ENCODE measurements at places on chromosomes 12 and 14.

DNA sequence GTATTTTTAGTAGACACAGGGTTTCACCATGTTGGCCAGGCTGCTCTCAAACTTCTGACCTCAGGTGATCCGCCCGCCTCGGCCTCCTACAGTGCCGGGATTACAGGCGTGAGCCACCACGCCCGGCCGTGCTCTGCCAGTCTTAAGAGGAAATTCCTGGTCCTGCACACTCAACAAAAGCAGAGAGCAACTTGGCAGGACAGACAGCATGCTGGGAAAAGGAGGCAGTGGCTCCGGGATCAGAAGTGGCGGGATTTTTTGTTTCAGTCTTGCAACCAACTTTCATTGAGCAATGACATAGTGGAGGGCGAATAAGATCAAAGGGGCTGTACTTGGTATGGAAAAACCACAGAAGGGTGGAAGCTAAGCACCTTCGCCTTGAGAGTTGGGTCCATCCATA, 2.1 kb downstream of the CKAP4 start:
- no peak for DNase-seq

DNA sequence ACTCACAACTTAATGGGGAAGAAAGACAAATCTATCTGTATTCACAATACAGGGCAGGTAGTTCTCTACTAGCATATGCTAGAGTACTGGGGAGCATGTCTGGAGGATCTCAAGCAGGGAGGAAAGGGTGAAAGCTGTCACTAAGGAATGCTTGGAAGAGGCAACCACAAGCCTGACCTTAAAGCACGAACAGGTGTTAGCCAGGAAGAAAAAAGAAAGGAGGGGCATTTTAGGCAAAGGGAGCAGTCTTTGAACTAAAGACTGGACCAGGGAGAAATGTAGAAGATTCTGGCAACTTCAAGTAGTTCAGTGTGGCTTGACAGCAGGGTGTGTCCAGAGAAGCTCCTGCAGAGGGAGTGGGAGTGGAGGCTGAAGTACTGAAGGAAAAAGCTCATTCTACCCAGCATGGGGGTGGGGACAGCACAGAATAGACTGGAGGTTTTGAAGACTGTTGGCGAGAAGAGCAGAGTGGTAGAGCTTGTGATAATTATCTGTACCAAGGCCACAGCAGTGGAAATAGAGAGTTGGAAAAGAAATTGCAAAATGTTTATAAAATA, 50.9 kb downstream of the AP5M1 start:
- DNase-seq: no peak

- DNase-seq: no peak
These were observed 81.3 kb downstream of the PPHLN1 start for GRCh38 chr12:42407306-42407705.

DNA sequence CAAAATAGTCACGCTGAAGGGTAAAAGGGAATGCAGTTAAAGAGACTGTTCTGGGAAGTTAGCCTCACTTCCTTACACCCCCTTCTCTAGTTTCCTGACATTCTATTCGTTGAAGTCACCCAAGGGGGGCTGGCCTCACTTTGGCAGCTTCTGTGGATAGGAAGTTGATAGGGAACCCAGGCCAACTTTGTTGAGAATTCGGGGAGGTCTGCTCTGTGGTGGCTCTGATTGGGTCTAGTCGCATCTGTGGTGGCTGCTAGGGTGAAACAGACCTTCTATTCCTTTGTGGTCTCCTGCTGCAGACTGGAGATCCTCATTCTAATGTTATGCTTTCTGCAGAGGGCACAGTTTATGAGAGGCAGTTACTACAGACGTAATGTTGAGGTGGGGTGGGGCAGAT, 28.8 kb upstream of the GZMB start:
- no peak for DNase-seq

- peak; percentile 79 for DNase-seq
These were observed 659.5 kb downstream of the TMEM121 start for GRCh38 chr14:106185837-106186233.

GRCh38 chr12:128513831-128514230, 246.9 kb downstream of the TMEM132C start:
- DNase-seq: no peak

DNA sequence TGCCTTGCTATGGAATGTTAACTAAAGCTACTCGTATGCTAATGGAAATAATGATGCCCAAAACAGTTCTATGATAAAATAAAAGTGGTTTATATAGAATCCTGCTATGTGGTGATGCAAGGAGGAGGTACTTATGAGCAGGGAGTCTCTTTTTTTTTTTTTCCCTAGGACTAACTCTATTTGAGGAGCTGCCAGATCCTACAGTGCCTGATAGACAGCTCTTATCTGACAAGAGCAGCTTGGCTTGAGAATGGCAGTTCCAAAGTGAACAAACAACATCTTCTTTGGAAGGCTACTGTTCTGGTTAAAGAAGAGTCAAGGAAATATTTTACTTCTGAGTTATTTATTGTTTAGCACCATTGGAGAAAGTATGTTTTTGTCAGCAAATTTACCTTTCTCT, 10.2 kb upstream of the ACSM4 start:
- DNase-seq: no peak

DNA sequence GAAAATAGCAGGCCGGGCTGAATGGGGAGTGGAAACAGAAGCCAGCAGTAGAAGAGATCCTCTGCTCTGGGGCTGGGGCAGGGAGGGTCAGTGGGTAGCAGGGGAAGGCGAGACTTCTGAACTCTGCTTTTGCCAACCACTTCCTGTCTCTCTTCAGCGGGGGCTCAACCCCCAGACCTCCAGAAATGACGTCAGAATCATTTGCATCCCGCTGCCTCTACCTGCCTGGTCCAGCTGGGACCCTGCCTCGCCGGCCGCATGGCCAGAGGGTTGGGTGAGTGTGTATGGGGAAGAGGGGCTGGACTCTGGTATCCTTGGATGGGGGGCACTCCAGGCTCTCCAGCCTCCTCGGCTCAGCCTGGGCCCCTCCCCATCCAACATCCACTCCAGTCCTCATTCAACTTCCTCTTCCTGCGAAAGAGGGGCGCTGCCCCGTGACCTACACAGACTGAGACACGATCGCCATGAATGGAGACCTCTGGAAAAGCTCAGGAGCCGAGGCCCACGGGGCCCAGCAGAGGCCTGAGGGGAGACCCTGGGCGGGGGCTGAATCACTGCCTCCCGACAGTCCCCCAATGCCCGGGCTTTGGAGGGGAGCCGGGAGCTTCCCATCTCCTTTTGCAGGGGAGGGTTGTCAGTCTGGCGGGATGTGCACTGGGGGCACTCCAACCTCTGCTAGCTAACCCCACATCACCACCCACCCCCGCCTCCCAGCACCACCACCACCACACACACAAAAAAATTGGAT, 458 bp upstream of the HOXC4 start:
- no peak for DNase-seq

GRCh38 chr12:128079-128478, 61.5 kb downstream of the IQSEC3 start:
- no peak for DNase-seq

DNA sequence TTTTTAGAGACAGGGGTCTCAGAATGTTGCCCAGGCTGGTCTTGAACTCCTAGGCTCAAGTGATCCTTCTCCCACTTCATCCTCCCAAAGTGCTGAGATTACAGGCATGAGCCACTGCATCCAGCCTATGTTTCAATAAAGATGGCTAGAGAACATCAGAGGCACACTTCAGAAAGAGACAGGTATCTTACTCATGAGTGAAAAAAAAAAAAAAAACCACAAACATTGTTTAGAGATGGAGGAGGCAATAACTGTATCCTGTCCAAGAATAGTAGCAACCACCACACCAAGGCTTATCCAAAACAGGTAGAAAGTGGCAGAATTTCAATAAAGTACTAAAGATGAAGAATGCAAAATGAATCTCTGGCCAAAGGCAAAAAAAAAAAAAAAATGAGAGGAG, 30.3 kb downstream of the EEA1 start:
- DNase-seq: no peak

GRCh38 chr12:85392508-85392907, 112.5 kb downstream of the ALX1 start:
- DNase-seq: no peak

DNA sequence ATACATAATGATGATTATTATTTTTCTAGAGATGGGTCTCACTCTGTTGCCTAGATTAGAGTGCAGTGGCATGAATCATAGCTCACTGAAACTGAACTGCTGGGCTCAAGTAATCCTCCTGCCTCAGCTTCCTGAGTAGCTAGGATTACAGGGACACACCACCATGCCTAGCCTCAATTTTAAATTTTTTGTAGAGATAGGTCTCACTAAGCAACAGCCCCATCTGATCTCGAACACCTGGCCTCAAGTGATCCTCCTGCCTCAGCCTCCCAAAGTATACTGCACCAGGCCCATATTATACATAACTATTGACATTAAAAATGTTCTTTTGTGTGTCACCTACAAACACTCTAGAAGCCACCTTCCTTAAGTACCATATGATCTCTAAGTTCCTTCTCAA, 3.4 kb downstream of the TXNRD1 start:
- no peak for DNase-seq

GRCh38 chr14:61524211-61524806, 171.0 kb upstream of the HIF1A start:
- no peak for DNase-seq

DNA sequence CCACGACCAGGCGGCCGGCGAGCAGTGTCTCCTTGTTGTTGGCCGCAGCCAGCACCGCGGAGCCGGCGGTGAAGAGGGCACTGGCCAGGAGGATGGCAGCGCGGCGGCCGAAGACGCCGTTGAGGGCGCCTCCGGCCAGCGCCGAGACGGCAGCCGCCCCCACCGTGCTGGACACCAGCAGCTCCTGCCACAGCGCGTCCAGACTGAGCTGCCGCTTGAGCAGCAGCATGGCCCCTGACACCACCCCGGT, 691 bp downstream of the SLC2A13 start:
- DNase-seq: no peak

DNA sequence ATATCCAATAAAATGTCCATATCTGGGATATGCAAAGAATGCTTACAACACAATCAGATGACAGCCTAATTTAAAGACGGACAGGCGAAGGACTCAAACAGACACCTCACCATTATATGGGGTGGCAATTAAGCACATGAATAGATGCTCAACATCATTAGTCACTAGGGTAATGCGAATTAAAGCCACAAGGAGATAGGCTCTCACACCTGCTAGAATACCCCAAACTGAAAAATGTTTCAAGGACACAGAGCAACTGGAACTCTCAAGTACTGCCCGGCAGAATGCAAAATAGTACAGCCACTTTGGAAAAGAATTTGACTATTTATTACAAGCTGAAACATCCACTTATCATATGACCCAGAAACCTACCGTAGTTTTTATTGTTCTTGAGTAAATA, 42.9 kb downstream of the FERMT2 start:
- DNase-seq: no peak

- no peak for DNase-seq
These were observed 34.4 kb downstream of the TBX3 start for GRCh38 chr12:114649585-114649984.

DNA sequence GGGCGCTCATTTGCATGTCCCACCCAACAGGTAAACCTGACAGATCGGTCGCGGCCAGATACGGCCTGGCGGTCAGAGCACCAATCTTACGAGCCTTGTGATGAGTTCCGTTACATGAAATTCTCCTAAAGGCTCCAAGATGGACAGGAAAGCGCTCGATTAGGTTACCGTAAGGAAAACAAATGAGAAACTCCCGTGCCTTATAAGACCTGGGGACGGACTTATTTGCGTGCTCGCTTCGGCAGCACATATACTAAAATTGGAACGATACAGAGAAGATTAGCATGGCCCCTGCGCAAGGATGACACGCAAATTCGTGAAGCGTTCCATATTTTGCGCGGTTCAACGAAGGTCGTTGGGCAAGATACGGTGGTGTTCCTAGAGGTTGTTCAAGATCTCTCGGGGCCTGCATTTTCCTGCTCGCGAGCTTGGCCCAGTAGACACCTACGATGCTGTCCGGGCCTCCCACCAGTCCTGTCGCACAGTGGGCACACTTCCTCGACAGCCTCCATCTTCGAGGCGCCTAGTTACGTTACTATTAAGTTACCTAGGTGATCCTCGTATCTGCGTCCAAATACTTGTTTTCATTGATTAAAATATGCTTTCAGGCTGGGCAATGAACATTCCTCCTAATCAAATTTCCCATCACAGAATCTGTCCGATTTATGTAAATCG, at the start of gene RNU6-7:
RNU6-7 (plus strand) TSS at position 230 of the 675 bp plus-strand sequence.
- DNase-seq: peak; percentile 36

DNA sequence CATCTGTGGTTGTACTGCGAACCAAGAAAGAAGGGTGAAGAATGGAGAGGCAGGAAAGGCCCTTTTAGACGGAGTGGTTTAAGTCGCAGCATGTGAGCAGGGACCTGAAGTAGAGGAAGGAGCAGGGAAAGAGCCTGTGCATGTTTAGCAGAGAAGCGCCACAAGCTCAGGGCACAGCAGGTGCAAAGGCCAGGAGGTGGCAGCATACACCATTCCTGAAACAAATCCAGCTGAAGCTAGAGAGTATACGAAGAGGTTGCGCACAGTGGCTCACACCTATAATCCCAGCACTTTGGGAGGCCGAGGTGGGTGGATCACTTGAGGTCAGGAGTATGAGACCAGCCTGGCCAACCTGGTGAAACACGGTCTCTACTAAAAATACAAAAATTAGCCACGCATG, 49.9 kb downstream of the HELB start:
- peak; percentile 21 for DNase-seq

- no peak for DNase-seq
These were observed at the start of gene SRGAP1 for GRCh38 chr12:63844391-63845341. SRGAP1 (plus strand) TSS chr12:63844700; CDS start chr12:63844817, 117 bp downstream.

Data from activated CD4-positive, alpha-beta T cell treated with anti-CD3 and anti-CD28 coated beads for 48 hours (primary cell).